Esophagus mucosa (tissue), 1 donor: ENCODE measurements at places on chromosomes 5 and 9. TPM values are rescaled to one million over a fixed set of nuclear protein-coding genes. Genes with fewer than 3 reads are reported as not detected.

COL23A1 gene
- 0.32 TPM for total RNA-seq

F12 gene
- total RNA-seq, result 32.8 TPM

FOXD4L4 gene
- 0.52 TPM for total RNA-seq

RGS3 gene
- 22.8 TPM for total RNA-seq

GABRA1 gene
- total RNA-seq, result not detected

TMEM174 gene
- total RNA-seq, result not detected

CCDC180 gene
- total RNA-seq, result 0.72 TPM

ELP1 gene
- 14.1 TPM for total RNA-seq

DNA sequence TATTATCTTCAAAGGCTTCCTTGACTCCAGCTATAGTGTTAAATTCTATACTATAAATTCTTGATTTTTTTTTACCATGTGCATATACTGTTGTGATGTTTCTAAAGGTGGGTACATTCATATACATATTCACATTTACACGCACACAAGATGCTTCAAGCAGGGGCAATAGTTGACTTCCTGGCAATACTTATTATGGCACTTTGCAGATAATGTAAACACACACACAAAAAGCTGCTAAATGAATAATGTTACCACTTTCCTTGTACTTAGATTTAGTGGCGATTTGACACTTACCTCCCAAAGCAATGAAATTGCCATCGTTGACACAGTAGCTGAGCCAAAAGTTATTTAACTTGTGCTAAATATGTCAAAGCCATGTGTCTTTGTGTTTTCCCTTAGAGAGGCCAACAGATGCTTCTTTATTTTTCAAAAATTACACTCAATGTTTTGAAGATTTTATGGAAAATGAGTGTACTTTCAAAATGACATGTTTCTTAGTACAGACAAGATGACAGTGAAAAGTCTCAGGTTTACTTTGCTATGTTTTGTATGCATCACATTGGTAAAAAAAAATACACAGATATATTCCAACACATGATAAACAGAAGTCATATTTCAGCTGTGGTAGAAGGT is 12.2 kb upstream of the ERAP2 start:
- no peak for ATAC-seq

GRCh38 chr5:99911971-99912370 is 623.2 kb upstream of the FAM174A start:
- ATAC-seq, result no peak

GRCh38 chr5:37005252-37005651 is 128.7 kb downstream of the NIPBL start:
- no peak for ATAC-seq

- ATAC-seq, result no peak
These were observed 43.9 kb downstream of the FAM169A start for GRCh38 chr5:74822288-74822687.

- no peak for ATAC-seq
These were observed 230.6 kb upstream of the CD180 start for GRCh38 chr5:67426961-67427849.

- ATAC-seq, result peak; percentile 29
These were observed 8.4 kb upstream of the CERCAM start for GRCh38 chr9:128412120-128412790.

DNA sequence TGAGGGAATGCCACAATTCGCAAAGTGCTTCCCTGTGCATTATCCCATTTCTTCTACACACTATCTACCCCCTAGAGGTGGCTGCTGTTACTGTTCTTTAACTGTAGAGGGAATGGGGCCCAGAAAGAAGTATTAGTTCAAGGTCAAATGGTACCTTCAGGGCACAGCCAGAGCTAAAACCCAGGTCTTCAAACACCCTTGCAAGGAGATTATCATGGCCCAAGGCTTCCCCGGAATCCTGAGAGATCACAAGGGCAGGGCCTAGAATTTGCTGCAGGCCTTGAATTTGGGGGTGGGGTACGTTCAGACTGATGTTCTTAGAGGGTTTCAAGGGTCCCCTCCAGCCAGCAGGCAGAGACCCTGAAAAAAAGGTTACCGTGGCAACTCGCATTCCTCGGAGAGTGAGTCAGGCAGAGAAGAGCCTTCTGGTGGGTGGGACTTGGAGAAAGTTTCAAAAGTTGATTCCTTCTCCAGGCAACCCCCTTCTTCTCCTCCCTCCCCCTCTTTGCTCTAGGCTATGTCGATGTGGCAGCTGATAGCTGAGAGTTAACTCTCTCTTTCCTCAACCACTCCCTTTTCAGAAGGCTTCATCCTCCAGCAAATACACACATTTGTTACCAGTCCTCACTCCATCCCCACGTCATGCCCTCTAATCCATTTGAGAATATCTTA is 1.9 kb downstream of the SPARC start:
- peak; percentile 38 for ATAC-seq

DNA sequence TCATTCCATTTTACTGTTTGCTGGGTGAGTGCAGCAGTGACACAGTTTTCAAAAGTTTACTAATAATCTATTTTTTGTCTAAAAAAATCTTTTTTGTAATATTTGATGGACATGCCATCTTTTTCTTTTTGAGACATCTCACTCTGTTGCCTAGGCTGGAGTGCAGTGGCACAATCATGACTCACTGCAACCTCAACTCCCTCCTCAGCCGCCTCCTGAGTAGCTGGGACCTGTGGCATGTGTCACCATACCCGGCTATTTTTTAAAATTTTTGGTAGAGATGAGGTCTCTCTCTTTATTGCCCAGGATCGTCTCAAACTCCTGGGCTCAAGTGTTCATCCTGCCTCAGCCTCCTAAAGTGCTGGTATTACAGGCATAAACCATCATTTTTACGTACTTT is 86.0 kb downstream of the KDM4C start:
- no peak for ATAC-seq

DNA sequence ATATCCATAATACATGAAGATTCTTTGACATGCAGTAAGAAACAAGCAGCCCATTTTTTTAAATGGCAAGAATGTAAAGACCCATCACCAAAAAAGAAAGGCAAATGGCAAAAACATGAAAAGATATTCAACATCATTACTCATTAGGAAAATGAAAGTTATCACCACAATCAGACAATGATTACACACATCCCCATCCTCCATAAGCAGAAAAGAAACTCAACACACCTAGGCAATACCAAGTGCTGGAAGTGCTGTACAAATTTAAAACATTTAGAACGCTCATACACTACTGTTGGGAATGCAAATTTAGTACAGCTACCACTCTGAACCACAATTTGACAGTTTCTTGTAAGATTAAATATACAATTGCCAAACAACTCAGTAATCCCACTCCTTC is 466.7 kb downstream of the ACTL7B start:
- no peak for ATAC-seq

DNA sequence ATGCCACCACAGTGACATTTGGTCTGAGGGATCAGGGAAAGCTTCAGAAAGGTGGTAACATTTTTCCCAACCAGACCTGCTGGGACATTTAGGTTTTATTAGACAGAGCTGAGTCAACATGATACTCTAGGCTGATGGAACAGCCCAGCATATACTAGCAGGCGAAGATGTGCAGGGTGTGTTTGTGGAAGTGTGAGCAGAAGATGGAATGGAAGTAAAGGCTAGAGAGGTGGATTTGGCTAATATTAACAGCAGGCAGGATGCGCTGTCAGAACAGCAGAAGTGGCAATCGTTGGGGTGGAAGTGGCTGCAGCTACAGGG is 340.6 kb downstream of the ASTN2 start:
- ATAC-seq, result no peak

- no peak for ATAC-seq
These were observed 349.2 kb upstream of the CDH9 start for GRCh38 chr5:27387535-27388073.

- no peak for ATAC-seq
These were observed 160.9 kb downstream of the SH3GL2 start for GRCh38 chr9:17739736-17740135.

GRCh38 chr9:2934883-2935282 is 91.0 kb upstream of the PUM3 start:
- no peak for ATAC-seq

GRCh38 chr5:75320371-75320770 is 16.6 kb upstream of the HMGCR start:
- ATAC-seq, result no peak

DNA sequence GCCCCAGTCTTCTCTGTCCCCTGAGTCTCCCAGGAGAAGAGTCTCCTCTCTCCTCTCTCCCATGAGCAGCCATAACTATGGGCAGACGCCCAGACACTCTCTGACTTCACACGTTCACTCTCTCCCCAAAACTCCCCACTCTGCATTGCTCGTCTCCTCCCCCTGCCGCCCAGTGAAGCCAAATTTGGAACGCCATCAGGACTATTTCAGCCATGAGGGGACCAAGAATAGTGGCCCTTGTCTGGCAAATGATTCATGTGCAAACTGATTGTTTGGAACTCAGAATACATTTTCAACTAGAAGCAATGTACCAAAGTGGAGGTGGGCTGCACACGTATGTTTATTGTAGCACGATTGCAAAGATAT is 20.9 kb downstream of the CMBL start:
- no peak for ATAC-seq

GRCh38 chr5:118506217-118506852 is 482.0 kb downstream of the DTWD2 start:
- no peak for ATAC-seq

- ATAC-seq, result peak; percentile 94
These were observed 2.8 kb downstream of the NPR3 start for GRCh38 chr5:32713770-32714381.
